ENCODE measurements at places on chromosomes 7 and 10.
A peak's percentile ranks its signal among the peaks of the same experiment; 100 is the strongest.

- peak; percentile 22 for DNase-seq
These were observed 131.2 kb downstream of the ARHGAP22 start for GRCh38 chr10:48473704-48474103.

GRCh38 chr7:107678110-107678753, 17.6 kb downstream of the SLC26A4 start:
- no peak for DNase-seq

- no peak for DNase-seq
These were observed 313.2 kb upstream of the KCND2 start for GRCh38 chr7:119959811-119960210.

- no peak for DNase-seq
These were observed 42.7 kb downstream of the PAPSS2 start for GRCh38 chr10:87702260-87702972.

DNA sequence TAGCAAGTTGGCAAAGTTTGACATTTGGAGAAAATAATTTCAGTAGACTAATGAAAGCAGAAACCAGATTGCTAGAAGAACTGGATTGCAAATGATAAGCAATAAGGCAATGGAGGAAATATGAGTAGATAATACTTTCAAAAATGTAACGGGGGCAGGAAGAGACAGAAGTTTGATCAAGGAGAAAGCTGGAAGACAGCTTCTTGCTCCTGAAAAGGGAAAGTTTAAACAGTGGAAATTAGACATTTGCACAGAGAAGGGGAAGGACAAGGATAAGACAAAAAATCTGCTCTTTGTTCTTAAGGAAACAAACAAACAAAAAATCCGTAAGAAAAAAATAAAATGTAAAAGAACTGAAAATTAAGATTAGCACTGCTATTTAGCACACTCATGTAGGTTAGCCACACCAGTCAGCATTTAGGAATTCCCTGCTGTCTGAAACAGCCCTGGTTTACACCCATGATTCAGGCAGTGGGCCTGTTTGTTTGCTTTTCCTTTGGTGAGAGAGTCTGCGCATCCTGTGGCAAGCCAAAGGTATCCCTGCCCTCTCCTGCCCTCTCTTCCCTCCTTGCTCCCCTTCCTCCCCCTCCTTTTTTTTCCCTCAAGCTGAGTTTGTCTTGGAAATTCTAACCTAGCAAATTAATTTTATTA, 104.3 kb upstream of the CAV2 start:
- DNase-seq = no peak

GRCh38 chr7:17965603-17966002, 25.3 kb upstream of the SNX13 start:
- no peak for DNase-seq

DNA sequence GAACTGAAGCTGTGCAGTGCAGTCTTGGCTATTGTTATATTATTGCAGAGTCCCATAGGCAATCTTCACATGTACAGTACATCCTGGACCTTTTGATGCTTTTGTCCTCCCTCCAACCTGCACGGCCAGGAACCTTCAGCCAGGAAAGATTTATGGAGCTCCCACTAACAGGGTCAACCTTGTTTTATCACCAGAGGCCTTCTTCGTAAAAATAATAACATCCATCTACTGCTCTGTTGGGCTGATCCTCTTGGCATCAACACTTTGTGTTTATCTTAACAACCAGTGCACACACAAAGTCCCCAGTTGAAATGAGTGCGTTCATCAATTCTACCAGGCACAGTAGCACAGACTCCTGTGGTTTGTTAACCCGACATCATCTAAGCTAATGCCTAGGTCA, 72.4 kb downstream of the AGMO start:
- peak; percentile 66 for DNase-seq

DNA sequence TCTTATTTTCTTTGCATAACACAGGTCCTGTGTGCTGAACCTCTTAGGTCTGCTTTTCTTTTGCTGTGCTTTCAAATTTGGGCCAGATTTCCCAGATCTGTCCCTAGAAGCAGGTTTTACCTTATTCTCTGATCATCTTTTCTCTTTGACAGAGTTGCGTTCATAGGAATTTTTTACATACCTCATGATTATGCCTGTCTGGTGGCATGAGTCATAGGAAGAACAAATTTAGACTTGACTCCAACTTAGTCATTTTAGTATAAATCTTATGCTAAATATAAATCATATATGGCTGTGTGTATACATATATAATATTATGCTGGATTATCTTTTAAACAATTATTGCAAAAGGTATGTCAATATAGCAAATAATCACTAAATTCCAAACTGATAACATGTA, 1038.9 kb downstream of the GRM8 start:
- DNase-seq = no peak

- no peak for DNase-seq
These were observed 4.6 kb downstream of the STRA8 start for GRCh38 chr7:135238112-135238744.

GRCh38 chr10:50318129-50318528, 66.8 kb upstream of the ASAH2 start:
- no peak for DNase-seq

DNA sequence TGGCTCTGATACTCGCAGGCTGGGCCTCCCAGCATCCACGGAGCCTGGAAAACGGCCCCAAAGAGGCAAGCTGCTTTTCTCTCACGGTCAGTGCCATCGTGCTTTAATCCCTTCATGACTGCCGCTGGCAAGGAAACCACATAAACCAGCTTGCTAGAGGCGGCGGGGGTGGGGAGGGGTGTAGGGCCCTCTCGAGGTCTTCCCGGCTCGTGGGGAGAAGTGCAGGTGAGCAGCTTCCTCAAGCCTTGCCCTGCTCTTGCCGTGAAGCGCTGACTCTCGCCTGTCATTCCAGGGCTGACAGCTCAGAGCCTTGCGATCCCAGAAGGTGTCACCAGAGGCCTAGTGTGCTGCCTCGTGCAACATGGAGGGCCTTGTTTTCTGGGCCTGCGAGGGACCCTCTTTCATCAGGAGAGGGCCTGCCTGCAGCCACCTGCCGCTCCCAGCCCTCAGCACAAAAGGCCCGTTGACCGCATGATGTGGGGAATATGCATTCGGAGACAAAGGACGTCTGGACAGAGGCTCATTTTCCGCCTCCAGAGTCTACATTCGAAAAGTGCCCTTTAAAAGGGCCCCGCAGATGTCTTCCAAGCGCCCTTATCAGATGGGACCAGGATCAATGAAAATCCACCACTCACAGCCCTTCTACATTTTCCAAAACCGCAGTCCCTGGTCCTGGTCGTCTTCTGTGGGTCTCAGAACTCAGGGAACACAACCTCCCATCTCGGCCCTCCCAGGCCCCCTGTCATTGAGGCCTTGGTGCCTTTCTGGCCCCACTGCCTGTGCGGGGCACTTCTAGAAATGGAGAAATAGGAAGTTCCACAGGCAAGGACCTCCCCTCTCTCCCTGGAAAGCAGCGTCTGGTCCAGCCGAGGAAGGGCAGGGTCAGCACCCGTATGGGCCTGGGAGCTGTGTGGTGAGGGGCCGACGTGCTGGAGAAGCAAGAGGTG, 58.7 kb downstream of the ZRANB1 start:
- DNase-seq = peak; percentile 60

GRCh38 chr7:55073051-55073511, 54.3 kb downstream of the EGFR start:
- DNase-seq = no peak

DNA sequence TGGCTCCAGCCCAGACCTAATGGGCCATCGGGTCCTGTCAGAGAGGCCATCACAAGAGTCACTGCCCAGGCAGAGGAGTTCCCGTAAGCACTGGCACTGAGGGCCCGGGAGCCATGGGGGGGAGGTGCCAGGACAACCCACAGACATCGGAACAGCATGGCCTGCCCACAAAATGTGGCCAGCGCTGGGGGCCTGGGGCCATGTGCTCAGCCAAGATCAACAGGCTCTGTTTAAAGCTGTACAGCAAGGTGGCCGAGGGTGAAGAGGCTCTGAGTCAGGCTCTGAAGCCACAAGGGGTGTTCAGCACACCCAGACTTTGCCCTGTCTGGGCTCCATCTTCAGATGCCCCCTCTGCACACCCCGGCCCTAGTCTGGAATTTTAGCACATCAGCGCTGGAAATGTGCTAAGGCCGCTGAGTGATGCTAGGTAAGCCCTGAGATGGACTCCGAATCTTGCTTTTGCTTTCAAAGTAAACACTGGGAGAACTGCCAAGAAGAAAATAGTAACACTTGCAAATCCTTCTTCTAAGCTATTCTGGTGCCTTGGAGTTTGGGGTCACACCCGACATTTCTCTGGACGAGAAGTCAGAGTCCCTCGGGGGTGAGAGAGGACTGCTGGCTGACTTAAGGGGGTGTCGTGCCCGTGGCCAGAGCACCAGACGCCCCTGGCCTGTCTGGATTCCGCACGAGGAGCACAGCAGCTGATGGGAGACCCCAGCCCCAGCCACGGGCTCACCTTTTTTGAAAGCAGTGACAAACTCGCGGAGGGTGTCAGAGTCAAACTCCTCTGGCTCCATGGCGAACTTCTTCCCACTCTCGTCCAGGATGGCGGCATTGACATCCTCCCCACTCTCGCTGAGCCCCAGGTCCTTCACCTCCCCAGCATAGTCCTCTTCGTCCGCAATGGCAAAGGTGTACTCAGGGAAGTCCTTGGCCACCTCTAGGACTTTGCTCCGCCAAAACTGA, 23.6 kb downstream of the PDIA4 start:
- no peak for DNase-seq

DNA sequence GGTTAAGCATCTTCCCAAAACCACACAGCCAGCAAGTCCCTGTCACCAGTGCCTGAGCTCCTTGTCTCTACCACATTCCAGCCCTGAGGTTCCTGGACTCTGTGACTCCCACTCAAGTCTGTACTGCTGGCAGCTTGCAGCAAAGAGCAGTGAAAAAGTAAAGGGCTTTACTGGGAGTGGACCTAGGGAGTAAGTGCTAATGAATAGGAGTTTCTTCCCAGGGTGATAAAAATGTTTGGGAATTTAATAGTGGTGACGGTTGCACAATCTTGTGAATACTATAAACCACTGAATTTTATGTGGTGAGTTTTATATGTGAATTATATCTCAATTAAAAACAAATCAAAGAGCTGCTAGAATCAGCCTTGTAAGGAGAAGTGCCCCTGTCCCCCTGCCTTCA, 22.6 kb downstream of the HSPA12A start:
- DNase-seq = no peak

DNA sequence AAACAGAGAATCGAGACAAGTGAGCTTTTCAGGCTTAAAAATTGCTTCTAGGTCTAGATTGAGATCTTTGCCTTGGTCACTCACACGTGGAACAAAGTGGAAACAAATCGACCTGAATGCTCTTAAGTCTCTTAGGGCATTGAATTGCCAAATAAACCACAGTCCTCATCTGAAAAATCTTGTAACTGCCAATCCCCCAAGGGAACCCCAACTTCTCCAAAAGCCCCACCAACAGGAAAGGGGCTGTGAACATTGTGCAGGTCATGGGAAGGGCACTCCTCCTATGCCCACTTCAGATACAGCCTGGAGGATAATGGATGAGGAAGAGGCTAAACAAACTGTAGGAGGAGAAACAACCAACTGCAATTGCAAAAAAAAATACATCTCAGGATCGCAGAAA, 91.3 kb downstream of the DGKI start:
- DNase-seq = no peak

GRCh38 chr7:116809636-116810266, 52.6 kb upstream of the CAPZA2 start:
- no peak for DNase-seq

- no peak for DNase-seq
These were observed 513 bp downstream of the TMEM178B start for GRCh38 chr7:141074162-141074991.

GRCh38 chr10:120977897-120978296, 126.7 kb downstream of the WDR11 start:
- DNase-seq = no peak

DNA sequence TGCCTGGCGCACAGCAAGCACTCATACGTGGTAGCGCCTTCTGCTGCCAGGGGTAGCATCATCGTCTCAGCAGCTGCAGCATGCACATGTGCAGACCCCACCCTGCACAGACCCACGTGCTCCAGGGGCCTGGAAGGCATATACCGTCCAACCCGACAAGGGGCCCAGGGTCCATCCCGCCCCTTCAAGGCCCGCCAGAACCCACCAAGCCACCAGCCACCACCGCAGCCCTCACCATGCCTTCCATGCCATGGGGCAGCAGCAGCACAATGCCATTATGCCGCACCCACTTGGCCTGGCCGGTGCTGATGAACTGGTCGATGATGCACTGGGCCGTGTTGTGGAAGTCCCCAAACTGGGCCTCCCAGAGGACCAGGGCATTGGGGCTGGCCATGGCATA, 22.7 kb downstream of the OGDHL start:
- DNase-seq = no peak

DNA sequence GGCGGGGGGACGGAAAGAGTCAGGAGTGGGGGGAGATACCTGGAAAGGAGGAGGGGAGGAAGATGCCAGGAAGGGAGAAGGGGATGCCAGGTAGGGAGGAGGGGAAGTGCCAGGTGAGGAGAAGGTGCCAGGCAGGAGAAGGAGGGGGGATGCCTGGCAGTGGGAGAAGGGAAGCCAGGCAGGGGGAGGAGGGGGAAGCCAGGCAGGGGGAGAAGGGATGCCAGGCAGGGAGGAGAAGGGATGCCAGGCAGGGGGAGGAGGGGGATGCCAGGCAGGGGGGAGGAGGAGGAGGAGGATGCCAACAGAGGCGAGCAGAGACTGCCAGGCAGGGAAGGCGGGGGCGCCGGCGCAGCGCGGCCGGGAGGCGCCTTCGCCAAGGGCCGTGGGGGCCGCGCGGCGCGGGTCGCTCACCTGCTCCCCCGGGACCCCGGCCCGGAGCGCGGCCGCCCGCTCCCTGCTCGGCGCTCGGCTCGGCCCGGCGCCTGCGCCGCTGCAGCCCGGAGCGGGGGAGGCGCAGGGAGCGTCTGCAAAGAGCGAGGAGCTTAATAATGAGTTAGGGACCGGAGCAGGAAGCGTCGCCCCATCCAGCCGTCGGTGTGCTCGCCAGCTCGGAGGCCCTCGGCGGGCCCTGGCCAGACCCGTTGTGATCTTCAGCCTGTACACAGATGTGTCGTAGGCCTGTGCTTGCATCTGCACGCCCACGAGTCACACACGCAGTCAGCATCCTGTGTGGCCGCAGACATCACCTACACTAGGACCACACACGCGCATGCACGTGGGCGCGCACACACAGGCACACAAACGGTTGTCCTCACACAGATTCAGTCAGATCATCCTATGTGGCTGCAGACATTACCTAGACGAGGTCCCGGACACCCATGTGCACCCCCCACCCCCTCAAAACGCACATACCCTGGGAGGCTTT, 28.4 kb upstream of the SMARCD3 start:
- DNase-seq = no peak

GRCh38 chr7:121504482-121504881, 108.4 kb upstream of the FAM3C start:
- DNase-seq = no peak

DNA sequence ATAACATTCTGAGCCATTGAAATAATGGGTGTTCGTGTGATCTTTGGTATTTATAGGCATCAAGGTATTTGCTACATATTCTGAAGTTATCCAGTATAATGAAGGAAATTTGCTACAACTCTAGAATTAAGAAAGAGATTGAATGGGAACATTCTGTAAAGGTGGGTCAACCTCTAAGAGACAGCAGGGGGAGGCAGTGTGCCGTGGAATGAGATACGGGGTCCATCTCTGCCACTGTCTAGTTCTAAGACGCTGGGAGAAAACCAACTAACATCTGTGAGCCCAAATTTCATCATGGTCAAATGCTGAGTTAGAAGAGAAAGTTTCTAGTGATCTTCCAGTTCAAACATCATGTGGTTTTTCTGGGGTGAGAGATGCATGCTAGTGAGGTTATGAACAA, 368.9 kb downstream of the SORCS1 start:
- DNase-seq = no peak

Data from left forelimb (tissue), 1 donor.